ENCODE measurements at places on chromosomes 11 and 22.

DNA sequence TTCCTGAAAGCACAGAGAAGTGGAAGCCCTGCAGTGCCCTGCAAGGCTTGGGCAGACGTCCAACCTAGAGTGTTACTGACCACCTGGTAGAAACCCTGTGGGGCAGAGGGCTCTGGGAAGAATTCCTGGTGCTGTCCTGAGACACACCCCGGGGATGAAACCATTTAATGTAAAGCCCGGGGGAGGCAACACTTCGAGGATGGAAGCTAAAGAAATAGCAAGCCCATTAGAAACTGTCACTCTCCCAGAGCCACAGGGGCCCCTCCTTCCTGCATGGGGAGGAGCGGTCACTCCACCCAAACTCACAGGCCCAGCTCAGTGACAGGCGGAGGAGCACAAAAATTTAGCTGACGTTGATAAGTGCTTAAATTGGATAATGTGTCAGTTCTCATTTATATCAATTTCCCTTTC is 57.6 kb downstream of the NRXN2 start:
- DNase-seq, result no peak

GRCh38 chr11:114060392-114061047 is 1.0 kb downstream of the ZBTB16 start:
- peak; percentile 43 for DNase-seq

- DNase-seq, result no peak
Observed at GRCh38 chr11:122199661-122200060, 83.6 kb upstream of the BLID start.

- no peak for DNase-seq
Observed at GRCh38 chr22:43126501-43127165, 16.1 kb downstream of the BIK start.

DNA sequence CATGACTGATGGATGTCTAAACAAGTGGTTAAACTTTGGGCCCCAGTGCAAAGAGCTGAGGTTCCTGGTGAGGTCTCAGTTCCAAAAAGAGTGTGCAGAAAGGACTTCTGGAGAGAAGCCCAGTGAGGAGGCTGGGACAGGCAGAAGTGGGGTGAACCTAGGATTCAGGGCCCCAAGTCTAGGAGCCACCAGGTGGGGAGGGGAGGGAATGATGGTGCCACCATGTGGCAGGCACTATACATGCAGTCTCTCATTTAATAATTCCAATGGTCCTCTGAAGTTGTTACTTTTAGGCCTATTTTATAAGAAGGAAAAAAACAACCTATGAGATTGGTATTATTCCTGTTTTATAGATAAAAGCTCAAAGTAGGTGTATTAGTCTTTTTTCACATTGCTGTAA is 102.0 kb downstream of the INSC start:
- DNase-seq, result no peak

- no peak for DNase-seq
Observed at GRCh38 chr11:45238724-45239123, 47.4 kb downstream of the SYT13 start.

DNA sequence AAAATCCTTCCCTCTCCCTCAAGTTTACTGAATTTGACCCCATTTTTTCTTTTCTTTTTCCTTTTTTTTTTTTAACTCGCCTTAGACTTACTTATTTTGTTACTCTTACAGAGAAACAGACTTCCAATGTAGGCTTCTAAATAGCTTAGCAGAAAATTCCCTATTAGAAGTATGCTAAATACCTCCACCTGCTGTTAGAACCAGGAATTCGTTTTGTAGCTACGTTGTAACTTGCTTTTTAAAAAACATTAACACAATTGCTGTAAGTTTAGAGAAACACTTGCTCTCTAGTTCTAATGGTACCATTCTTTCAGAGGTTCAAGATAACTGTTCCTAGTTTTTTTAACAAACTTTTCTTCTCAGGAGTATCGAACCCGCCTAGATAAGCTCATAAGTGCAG is 324.2 kb downstream of the DCDC1 start:
- no peak for DNase-seq

DNA sequence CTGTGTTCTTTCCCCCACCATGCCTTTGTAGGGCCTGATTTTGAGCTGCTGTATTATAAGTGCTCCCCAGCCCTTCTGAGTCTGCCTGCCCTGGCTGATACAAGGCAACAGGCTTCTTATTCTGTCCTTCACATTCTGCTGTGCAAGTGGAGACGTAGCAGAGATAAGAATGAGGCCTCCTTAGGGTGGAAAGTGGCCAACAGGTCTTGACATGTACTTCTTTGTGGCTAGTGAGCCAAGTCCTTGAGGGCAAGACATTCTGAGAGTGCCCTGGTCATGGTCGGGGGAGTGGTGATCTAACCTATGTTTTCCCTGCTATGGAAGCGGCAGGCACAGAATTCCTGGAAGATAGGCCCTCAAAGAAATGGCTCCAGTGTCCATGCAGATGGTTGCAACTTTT is 235.7 kb upstream of the CADM1 start:
- DNase-seq, result no peak

DNA sequence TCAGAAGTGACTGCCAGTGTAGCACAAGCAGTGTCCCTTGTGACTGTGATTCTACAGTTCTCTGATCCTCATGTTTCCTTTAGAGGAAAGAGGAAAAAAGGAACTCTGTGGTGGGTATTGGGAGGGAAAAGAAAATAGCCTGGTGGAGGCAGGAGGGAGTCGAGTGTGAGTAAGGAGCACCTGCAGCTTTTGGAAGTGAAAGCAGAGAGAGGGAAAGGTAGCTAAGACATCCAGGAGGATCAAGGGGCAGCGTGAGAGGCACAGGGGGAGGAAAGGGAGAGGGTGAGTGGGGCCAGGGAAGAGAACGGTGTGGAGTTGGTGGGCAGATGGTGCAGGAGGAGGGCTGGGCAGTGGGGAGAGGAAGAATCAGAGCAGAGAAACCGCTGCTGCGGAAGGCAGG is 12.4 kb downstream of the TMA7B start:
- no peak for DNase-seq

- no peak for DNase-seq
Observed at GRCh38 chr22:24506802-24507438, 11.8 kb downstream of the UPB1 start.

GRCh38 chr11:73784080-73784634 is 3.5 kb upstream of the MRPL48 start:
- no peak for DNase-seq

DNA sequence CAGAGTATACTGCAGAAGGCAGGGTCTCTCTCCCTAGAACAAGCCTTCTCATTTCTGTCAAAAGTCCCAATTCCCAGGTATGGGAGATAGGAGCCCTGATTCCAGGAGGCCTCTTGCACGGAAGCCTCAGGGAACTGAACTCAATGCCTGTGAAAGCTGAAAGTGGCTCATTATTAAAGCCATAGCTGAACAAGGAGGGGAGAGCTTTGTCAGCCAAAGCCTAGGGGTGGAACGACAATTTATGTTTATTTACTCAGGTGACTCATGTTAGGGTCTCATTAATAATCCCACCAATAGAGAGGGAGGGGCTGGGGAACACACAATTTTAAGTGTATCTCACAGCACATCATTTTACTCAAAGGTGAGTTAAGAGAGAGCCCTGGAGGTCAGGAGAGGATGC is 44.9 kb downstream of the DSCAML1 start:
- no peak for DNase-seq

- no peak for DNase-seq
Observed at GRCh38 chr11:65896034-65896999, 3.9 kb downstream of the FOSL1 start.

DNA sequence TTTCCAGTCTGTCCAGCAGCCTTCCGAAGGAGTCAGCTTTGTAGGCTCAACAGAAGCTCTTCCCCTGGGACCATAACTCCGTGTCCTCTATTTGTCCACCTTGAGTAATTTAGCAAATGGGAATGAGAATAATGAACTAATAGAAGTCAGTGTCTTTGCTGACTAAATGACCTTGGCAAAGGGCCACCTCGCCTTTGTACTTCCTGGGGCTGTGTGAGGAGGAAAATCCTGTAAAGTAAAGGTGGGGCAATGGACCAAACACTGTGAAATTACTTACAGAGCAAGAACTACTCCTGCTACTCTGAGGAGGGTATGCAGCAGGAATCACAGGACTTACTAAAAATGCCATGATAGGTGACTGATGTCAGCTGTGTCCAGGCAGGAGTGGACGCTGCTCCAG is 36.2 kb upstream of the CSNK2A3 start:
- DNase-seq, result no peak

DNA sequence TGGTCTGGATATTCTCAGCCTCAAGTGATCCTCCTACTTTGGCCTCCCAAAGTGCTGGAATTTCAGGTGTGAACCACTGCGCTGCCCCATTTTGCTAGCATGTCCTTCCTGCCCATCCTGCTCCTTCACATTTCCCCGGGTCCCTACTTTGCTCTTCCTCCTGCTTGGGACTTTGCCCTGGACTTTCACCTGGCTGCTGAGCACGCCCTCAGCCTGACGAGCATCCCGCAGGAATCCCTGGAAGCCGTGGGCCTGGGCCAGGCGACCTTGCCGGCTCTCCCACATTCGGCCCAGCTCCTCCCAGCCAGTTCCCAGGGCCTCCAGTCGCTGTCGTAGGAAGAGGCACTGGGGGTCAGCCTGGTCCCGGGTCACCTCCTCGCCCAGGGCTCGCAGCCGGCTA is 22.6 kb upstream of the RBM4B start:
- DNase-seq, result no peak

DNA sequence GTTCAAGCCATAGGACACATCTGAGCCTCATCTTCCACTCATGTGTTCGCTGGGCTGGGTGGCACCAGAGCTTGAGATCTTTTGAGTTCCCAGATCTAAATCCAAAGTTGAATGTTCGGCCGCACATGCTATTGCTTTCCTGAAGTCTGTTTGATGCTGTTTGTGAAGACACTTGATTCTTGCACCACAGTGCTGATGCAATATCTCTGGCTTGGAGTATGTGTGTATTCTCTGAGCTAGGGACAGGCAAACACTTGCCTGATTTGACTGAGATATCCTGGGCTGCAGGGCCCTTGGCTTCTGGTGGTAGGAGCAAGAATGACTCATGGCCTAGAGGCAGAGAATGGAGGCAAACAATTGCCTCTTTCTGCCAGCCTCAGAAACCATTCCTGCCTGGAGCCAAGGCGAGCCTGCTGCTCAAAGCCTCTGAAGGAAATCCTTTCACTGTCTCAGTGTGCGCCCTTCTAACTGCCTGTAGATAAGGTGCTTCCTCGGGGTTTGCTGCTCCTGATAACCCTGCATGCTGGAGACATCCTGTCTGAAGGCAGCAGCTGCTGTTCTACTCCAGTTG is 73.0 kb downstream of the CYB5R2 start:
- no peak for DNase-seq

GRCh38 chr11:67317888-67318555 is 14.7 kb downstream of the SSH3 start:
- no peak for DNase-seq
